Activated naive CD4-positive, alpha-beta T cell treated with anti-CD3 and anti-CD28 coated beads, Interleukin-2, amount 50 U/mL, for 16 hours (primary cell): ENCODE measurements at places on chromosomes 7 and 10.

DNA sequence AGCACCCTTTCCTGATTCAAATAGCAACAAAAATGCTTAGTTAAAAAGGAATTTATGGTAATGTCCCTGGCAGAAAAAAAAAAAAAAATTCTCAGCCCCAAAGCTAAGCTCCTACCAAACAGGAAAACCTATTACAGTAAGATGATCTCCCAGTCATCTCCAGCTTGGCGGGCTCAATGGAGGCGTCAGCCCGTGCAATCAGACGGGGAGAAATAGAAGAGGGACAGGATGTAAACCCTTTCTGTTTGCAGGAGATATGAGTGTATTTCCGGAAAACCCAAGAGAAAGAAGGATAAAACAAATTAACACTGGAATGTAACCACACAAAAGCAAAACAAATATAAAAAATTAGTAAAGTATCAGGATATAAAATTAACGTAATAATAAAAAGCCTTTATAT, 242.8 kb downstream of the TCERG1L start:
- DNase-seq: no peak

DNA sequence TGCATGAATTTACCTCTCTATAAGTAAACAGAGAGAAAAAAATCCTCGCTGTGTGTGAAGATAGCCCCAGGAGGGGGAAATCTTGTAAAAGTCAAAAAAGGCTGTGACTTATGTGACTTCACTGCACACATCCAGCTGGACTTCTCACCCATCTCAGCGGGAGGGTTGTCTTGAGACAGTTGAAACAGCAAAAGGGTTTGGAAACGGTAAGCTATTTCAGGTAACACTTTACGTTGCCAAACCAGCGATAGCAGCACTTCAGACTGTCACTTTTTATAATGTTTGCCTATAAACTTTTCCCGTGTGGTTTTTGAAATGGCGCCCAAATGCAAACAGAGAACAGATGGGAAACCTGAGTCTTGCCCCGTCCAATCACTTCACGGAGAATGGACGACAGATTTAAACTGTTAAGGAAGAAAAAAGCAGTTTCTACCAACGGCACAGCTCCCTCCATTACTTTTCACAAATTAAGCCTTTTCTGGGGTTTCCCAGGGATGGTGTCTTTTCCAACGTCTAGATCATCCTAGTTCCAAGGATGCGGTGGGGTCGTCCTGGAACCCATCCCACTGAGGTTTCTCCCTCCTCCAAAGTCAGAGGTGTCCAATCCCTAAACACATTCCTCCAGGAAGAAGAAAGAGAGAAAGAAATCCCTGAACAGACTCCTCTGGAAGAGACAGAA, 25.2 kb downstream of the FGFR2 start:
- DNase-seq: no peak

GRCh38 chr7:11343818-11344413, 370.2 kb downstream of the PHF14 start:
- no peak for DNase-seq

DNA sequence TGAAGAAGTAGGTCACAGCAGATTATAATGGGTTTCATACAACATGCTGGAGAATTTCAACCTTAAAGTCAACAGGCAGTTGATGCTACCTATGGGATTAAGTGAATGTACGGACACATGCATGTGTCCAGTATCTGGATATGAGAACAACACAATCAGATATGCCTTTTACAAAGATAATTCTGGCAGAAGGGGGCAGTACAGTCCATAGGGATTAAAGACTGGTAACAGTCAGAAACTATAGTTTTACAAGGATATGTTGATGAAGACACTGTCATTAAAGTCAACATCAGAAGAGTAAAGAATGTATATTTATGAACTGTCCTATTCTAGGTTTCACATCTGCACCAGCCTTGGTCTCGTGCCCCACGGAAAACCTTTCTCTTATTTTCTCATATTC, 41.5 kb downstream of the ANKMY2 start:
- DNase-seq: no peak

DNA sequence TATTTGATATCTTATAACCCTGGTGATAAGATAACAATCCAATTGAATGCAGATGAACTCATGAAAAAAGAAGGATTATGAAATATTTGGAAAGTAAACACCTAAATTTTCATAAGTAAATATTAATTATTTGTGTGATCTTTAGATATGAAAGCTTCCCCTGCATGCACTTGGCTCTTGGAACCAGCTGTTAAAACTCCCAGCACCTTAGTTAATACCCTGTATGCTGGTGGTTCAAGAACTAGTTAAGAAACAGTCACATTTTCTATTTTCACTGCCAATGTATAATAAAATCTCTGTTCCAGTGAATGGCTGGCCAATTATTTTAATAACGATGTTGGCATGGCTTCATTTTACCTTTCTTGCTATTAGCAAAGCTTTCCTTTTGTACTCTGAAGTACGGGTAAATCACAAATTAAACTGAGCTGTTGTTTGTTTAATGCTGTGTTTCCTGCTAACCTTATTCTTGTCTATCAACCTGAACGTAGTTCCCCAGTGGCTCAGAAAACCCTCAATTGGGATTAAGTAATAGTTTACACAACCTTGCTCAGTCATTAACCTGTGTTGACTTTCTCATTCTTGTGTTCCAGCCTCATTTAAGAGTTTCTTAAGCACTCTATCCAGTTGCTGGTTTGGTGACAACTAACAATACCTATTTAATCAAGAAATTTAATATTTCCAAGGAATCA, 38.9 kb downstream of the MET start:
- DNase-seq: no peak

GRCh38 chr7:155198901-155199845, 98.5 kb upstream of the INSIG1 start:
- peak; percentile 73 for DNase-seq
